ENCODE measurements at places on chromosomes 2 and 18. TPM values are rescaled to one million over a fixed set of nuclear protein-coding genes. Genes with fewer than 3 reads are reported as not detected.

DNA sequence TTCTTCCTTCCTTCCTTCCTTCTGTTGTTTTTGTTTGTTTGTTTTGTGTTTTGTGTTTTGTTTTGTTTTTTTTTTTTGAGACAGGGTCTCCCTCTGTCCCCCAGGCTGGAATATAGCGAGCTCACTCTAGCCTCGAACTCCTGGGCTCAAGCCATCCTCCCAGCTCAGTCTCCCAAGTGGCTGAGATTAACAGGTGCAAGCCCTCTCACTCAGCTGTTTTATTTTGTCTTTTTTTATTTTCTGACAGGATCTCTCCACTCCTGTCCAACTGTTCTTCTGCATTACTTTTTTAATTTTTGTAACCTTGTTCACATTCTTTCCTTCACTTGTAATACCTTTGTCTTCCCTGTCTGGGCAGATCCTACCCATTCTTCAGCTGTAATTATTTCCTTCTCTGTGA, 23.6 kb downstream of the MAP3K20 start:
- no peak for DNase-seq

Gene DSC2
- total RNA-seq, result 11.9 TPM

Gene TMEM17
- total RNA-seq, result 2.4 TPM

DNA sequence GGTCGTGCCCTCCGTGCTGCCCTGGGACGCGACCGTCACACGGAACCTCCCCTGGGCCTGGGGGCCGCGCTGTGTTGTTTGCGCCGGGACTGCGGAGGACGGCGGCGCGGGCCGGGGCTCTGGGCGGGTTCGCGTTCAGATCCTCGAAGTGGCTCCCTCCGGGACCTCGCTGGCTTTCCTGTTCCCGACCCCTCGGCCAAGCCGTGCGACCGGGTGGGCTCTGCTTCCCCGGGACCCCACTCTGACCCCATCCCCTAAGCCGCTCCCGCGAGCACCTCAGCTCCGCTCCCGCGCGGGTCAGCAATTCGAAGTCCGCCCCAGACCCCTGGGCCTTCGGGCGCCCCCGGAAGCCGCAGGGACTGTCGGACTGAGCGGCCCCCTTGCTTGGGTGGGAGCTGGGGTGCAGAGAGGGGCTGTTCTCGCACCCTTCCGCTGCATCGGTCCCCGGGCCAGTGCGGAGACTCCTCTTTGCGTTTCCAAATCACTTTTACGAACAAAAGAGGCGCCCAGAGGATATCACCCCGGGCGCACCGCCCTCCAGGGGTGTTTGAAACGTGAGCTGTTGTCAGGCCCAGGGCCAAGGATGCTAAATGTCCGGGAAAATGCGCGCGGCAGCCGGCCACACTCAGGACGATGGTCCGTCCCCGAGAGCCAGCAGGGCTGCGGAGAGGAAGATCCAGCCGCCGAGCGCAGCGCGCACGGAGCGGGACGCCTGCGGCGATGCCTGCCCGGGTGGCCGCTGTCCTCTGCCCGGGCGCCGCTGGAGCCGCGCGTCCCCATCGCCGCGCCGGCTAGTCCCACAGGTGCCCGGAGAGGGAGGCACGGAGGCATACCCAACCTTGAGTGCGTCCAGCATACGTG, 73.5 kb downstream of the ZCCHC2 start:
- DNase-seq, result peak; percentile 55

DNA sequence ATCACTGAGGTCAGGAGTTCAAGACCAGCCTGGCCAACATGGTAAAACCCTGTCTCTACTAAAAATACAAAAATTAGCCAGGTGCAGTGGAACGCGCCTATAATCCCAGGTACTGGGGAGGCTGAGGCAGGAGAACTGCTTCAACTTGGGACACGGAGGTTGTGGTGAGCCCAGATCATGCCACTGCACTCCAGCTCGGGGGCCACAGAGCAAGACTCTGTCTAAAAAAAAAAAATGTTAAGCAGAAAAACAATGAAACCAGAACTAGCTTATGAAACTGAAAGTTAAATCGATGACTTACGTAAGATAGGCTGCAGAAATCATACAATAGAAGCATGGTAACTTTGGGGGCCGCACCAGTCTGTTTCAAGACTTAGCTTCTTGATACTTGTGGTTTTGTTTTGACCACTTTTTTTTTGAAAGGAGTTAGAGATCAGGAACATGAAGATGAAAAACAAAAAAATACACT, 6.2 kb upstream of the GPR155 start:
- DNase-seq, result no peak

DNA sequence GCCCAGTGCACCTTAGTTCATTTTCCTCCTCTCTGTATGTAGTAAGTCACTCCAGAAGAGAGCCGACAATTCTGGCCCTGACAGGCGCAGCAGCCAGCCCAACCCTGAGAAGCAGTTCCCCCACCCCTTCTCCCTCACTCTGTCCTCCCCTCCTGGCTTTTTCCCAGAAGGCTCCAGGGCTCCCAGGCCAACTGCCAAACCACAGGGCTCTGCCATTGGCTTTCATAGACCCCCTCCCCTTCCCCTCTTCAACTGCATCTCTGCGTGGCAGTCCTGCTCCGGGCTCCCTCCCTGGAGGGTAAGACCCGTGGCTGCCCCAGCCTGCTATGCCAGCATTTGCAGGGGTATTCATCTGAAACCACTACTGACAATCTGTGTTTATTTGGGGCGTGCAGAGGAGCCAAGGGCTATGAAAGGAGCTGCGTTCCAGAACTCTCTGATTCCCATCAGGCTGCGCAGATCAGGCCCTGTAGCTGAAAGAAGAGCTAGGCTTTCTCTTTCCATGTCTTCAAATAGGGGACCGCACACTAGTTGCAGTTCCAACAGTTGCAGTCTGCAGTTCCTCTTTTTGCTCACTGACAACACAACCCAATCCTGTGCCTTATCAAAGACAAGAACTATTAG, 388.6 kb upstream of the TNP1 start:
- no peak for DNase-seq

Gene CNDP1
- total RNA-seq, result not detected

Gene IL1B
- not detected for total RNA-seq

GRCh38 chr18:9184998-9185613, 48.5 kb downstream of the ANKRD12 start:
- DNase-seq, result no peak

All from neural progenitor cell (in vitro differentiated cells).